Anterior cingulate cortex (tissue), 58 donors: ENCODE measurements at places on chromosomes 16 and 17.
A peak's percentile ranks its signal among the peaks of the same experiment; 100 is the strongest.

DNA sequence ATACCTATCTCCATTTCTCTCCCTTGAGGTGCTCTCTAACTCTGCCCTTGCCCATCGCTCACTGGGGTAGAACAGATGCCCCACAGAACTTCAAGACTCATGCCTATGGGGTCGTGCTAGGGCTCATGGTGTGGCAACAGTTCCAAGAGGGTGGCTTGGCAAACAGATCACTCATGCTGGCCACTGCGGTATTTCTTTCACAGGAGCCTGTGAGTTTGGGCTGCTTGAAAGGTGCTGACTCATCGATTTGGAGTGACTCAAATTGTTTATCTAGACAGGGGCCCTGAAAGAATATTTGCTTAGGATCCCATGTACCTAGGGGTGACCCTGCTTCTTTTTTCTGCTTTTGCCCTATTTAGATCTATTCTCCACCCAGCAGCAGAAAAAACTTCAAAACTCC, 69.9 kb downstream of the IRX5 start:
- no peak for DNase-seq

GRCh38 chr17:81295676-81296381, 722 bp upstream of the SLC38A10 start:
- no peak for DNase-seq

- DNase-seq: no peak
Observed at GRCh38 chr17:39517224-39517623, 55.9 kb downstream of the CDK12 start.

DNA sequence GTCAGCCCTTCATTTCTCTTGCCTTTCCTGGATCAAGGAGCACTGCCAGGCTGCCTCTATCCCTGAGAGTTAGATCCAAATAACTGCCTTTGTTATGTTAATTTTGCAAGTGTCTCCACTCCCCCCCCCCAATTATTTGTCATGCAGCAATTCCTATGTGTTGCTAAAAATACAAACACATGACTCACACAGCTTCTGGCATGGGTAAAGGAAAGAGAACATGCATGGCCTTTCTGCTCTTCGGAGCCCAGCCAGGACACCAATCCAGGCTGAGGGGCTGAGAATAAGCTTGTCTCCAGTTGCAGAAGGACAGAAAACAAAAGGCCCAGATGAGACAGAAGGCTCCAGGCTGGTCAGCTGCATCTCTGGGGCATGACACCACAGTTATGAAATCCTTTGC, 148.0 kb upstream of the TNRC6C start:
- DNase-seq: no peak

GRCh38 chr17:47275245-47275984, 21.8 kb downstream of the ITGB3 start:
- no peak for DNase-seq

DNA sequence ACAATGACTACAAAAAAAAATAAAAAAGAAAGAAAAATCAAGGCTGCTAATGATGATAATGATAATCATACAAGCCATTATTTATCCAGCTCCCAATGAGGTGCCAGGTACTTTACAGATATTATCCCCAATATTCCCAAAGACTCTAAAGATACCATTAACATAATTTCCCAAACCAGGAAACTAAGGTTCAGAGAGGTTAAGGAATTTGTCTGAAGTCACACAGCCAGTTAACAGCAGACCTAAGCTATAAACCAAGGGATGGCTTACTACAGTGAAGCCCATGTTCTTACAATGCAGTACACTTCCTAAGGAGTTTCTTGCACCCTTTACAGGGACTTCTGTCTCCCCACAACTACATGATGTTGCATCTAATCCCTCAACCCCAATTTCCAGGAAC, 45.7 kb upstream of the CDH5 start:
- no peak for DNase-seq

GRCh38 chr17:19313746-19314651, 48.5 kb downstream of the B9D1 start:
- DNase-seq: no peak

GRCh38 chr16:53290520-53290919, 143.8 kb upstream of the RBL2 start:
- DNase-seq: no peak

GRCh38 chr17:44906010-44906646, 6.9 kb upstream of the EFTUD2 start:
- DNase-seq: no peak

DNA sequence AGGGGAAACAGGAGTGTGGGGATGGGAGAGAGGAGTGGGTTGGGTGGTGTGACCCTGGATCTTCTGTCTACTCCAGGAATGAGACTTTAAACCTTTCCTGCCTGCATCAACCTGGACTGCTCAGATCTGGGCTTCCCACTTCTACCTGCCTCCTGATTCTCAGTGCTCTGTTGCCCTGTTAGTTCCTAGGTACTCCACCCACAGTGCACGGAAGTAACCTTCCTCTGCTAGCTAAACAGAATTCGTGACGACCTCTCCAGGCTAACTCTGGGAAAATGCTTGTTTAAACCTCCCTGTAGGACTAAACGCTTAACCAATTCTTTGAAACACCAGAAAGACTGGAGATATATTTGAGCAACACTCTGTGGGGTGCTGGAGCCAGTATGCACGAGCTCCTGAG, 83.4 kb upstream of the CLEC3A start:
- DNase-seq: no peak

- no peak for DNase-seq
Observed at GRCh38 chr17:81049372-81049911, 14.5 kb downstream of the BAIAP2 start.

DNA sequence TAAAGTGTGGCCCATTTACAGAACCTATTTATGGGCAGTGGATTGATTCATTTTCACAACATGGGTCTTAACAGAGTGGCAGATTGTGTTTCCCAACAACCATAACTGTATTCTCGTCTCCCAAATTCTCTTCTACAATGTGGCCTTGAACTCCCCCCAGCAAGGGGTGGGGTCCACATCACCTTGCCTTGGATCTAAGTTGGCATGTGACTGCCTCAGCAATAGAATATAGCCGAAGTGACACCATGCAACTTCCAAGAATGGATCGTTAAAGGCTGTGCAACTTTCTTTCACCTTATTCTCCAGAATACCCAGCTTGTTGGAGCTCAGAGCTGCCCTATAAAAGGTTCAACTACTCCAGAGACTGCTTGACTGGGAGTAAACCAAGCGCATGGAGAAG, 72.0 kb upstream of the CDH5 start:
- no peak for DNase-seq

GRCh38 chr17:1626333-1626732, 2.3 kb downstream of the SLC43A2 start:
- no peak for DNase-seq

GRCh38 chr16:88103011-88103410, 151.8 kb downstream of the BANP start:
- no peak for DNase-seq

DNA sequence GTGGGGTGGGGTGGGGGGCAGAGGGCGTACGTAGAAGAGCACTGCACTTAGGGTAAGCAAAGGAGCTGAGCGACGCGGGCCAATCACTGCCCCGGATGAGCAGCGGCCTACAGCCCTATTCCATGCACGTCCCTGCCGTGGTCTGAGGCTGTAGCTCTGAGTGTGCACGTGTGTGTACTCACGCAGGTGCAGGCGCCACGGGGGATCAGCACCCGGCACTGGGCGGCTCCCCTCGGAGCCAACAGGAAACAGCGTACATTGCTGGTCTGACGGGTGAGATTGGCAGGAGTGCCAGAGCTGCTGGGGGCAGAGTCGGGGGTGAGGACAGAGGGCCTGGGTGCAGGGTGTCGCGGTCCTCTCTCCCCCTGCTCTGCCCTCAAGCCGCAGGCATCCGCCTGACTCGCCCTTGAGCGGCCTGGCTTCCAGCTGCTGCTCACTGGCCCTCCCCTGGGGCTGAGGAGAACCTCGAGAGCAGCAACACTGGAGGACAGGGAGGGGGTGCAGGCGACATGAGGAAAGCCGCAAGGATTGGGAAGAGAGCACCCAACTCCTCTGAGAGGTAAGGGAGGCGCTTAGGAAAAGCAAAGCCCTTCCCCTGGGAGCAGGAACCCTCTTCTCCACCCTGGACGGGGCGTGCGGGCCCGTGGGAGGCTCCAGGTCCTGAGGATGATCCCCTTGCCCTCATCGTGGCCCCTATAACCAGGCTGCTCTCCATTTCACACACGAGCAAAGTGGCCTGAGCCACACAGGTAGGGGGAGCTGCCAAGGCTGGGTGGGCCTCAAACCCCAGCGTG, 57.8 kb downstream of the ENGASE start:
- no peak for DNase-seq

- DNase-seq: peak; percentile 36
Observed at GRCh38 chr17:31486351-31487062, 95.0 kb downstream of the RAB11FIP4 start.

DNA sequence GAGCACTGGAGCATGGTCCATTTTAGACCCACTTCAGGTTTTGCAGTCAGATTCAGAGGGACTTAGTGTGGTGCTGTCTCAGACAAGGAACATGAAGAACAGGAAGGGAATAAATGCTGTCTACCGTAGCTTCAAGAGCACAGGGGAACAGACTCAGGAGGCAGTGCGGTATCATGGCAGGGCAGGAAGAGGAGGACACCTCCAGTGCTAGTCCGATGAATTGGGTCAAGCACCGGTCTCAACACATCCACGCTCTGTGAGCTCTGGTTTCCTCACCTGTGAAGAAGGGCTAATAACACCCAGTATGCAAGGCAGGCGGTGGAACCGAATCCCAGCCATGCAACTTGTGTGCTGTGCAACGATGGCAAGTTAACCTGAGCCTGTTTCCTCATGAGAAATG, 3.6 kb upstream of the ANKFY1 start:
- no peak for DNase-seq

DNA sequence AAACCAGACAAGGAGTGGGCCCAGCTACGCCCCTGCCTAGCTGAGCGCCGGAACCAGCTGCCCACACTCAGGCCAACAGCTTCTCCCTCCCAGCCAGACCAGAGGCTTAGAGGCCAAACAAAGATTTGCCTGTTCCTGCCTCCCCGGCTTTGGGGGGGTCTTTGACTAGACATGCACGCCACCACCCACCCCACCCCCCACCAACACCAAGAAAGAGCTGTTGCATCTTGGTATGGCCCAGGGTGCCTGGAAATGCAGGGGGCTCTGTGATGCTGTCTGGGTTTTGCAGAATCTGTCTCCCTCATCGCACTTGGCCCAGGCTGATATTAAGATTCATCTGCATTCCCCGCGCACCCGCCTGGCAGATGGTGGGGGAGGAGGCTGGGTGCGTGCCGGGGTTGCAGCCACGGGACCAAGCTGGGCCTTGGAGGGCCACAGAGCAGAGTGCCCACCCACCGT, 1.3 kb upstream of the NXPH3 start:
- peak; percentile 71 for DNase-seq

DNA sequence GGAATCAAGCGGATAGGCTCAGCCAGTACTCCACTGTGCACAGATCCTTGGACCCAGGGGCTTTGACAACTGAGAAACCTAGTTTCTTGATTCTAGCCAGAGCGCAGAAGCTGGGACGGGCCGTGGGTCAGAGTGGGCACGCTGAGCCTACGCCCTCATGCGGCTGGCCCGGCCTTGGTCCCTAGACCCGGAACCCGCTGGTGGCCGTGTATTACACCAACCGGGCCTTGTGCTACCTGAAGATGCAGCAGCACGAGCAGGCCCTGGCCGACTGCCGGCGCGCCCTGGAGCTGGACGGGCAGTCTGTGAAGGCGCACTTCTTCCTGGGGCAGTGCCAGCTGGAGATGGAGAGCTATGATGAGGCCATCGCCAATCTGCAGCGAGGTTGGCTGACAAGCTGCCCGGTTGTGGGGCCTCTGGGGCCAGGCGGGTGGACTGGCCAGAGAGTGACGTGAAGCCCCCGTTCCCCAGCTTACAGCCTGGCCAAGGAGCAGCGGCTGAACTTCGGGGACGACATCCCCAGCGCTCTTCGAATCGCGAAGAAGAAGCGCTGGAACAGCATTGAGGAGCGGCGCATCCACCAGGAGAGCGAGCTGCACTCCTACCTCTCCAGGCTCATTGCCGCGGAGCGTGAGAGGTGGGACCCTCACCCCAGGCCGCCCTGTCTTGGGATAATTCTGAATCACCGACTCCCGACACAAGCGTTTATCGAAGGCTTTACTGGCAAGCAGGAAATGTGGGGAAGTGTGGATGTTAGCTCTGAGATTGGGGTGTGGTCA, 946 bp downstream of the STUB1 start:
- DNase-seq: no peak

GRCh38 chr17:74239172-74239571, 25.8 kb downstream of the TTYH2 start:
- DNase-seq: no peak

DNA sequence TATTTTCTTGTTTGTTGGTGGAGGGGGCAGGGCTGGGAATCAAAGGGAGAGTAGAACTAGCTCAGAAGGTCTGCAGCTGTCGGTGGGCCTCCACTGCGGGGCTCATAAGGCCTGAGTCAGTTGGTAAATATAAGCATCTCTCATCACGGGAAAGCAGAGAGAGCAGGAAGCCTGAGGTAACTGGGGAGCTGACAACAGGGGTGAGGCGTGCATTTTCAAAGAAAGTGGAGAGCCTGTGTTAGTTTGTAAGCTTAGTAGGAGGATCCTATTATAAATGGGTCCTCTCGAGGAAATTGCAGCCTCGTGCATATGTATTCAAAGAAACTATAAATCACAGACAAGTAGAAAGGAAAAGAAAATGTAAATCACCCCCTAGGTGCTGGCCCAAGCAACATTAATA, 221.0 kb upstream of the CDH13 start:
- no peak for DNase-seq

- DNase-seq: no peak
Observed at GRCh38 chr16:57577691-57578224, 35.3 kb downstream of the ADGRG5 start.

DNA sequence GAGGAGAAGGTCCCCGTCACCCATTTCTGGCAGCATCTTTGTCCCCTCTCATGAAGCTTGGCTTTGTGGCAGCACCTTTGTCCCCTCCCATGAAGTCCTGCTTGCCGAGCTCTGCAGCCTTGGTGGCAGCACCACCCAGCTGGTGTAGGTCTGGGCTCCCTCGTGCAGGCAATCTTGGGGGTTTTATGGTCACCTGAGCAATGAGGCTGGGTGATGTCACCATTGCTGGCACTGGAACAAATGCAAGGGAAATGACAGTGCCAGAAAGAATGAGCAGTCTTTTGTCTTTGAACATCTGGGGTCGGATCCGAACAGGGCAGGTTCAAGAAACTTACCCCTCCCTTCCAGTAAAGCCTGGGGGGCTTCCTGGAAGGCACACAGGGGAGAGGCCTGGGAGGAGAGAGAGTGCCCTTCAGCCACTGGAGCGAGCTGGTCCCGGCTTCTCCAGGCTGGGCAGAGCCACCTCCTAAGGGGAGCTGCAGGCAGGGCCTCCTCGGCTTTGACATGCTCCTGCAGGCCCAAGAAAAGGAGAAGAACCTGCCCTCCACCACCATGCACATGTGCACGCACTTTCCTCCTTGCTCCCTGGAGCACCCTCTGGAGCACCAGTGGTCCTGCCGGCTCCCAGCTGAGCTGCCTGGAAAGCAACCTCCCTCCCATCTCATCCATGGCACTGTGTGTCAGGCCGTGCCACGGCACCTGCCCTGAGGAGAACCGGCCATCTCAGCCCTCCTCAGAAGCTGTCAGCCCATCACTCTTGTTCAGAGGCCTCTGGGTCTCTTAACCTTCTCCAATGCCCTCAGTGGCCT, 16.0 kb downstream of the BTBD17 start:
- no peak for DNase-seq

- DNase-seq: no peak
Observed at GRCh38 chr17:66549311-66549704, 246.9 kb downstream of the PRKCA start.
